ENCODE measurements at places on chromosomes 6 and 20.

DNA sequence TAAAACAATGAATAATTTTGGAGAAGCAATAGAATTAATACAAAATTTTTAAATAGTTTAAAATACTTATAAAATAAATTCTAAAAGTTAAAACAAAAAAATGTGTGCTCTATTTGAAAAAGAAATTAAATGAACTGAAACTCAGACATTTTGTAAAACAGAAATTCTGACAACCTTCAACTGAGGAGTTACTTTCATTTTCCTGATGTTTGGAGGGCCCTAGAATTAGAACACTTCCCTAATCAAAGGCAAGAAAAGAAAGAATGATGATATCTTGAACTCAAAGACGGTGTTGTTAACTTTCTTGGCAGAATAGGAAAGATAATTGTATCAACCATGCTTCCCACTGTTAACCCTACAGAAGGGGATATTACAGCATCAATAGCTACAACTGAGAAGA lies 27.9 kb downstream of the SNX14 start:
- DNase-seq = no peak

- no peak for DNase-seq
Measured at GRCh38 chr20:44644667-44645131, 6.8 kb downstream of the ADA start.

- DNase-seq = peak; percentile 12
Measured at GRCh38 chr6:138520463-138520862, 21.2 kb upstream of the NHSL1 start.

DNA sequence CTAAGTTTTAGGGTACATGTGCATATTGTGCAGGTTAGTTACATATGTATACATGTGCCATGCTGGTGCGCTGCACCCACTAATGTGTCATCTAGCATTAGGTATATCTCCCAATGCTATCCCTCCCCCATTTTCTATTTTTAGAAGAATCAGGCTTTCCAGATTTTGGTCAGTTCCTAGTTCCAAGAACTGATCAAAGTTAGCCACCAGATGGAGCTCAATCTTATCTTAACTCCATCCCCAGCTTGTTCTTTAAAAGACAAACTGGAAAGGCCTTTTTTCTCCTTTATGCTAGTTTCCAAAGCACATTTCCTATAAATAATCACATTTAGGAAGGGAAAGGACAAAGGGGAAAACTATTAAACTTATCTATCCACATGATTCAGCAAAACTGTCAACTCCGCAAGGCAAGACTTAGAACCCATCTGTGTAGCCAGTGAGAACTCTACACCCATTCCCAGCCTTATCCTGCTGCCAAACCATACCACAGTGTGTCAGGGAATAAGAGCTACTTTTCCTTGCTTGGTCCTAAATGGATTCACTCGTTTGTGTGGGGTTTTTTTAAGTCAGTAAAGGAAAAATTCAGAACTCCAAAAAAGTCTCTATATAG lies 22.8 kb upstream of the KHDC1 start:
- DNase-seq = peak; percentile 12

GRCh38 chr6:162409741-162410691 lies 317.6 kb downstream of the PRKN start:
- no peak for DNase-seq

- no peak for DNase-seq
Measured at GRCh38 chr20:17904027-17904426, 64.6 kb downstream of the SNX5 start.

- DNase-seq = no peak
Measured at GRCh38 chr6:92181347-92181746, 1238.0 kb downstream of the EPHA7 start.

GRCh38 chr6:83600459-83600858 lies 88.1 kb downstream of the PRSS35 start:
- no peak for DNase-seq

DNA sequence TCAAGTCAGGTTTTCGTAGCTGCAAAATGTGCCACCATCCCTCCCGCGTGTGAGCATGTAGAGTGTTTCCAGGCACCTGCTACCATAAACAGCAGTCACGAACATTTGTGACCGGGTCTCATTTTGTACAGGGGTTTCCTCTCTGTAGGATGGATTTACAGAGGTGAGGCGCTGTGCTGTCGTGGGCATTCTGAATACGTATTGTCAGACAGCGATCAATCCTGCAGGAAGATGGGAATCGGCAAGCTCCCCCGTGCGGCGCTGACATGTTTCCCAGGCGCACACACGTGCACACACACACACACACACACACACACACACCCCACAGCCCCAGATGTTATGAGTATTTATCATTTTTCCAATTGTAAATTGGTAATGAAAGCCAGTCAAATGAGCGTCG lies 15.8 kb downstream of the ANKRD60 start:
- DNase-seq = no peak

GRCh38 chr20:7981374-7981773 lies 38.2 kb downstream of the TMX4 start:
- no peak for DNase-seq

DNA sequence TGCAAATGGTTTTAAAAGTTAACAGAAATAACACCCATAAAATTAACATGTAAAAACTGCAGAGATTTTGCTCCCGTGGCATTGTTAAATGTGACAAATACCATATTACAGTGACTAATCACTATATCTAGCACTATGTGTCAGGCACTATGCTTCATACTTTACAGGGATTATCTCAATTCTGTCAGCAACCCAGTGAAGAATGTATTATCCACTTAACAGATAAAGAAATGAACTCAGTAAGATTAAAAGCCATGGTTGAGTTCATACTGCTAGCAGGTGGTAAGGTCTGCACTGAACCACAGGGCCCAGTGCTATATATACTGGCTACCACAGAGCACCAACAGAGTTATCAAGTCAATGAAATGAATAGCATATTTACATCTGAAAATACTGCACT lies 65.4 kb downstream of the RWDD2A start:
- no peak for DNase-seq

GRCh38 chr20:45782890-45783289 lies 8.8 kb downstream of the WFDC3 start:
- DNase-seq = no peak

DNA sequence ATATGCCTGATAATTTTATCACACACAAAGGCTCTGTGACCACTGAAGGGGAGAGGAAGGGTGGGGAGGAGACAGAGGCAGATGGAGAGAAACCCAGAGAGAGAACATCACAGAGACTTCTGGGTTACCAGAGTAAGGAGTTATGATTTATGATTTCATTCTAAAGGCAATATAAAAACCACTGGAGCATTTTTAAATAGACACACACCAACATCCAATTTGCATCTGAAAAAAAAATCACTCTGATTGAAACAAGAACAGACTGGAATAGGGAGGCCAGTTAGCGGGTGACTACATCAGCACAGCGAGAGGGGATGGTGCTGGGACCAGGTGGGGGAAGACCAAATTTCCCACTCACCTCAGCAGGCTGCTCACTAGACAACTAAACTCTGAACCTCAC lies 104.8 kb downstream of the AGPAT4 start:
- DNase-seq = no peak

GRCh38 chr6:106874481-106874880 lies 100.0 kb downstream of the CD24 start:
- DNase-seq = no peak

DNA sequence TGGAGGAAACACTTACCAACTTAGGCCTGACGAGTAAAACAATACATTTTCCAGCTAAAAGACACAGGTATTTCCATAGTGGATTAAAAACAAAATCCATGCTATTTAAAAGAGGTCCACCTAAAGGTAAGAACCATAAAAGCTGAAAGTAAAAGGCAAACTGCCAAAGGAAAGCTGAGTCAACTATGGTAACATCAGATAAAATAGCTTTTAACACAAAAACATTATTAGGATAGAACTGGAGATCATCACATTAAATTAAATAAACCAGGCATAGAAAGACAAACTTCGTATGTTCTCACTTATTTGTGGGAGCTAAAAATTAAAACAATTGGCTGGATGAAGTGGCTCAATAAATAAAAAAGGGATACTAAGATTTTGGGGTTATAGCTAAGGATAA lies 166.8 kb upstream of the SLC22A16 start:
- DNase-seq = no peak

DNA sequence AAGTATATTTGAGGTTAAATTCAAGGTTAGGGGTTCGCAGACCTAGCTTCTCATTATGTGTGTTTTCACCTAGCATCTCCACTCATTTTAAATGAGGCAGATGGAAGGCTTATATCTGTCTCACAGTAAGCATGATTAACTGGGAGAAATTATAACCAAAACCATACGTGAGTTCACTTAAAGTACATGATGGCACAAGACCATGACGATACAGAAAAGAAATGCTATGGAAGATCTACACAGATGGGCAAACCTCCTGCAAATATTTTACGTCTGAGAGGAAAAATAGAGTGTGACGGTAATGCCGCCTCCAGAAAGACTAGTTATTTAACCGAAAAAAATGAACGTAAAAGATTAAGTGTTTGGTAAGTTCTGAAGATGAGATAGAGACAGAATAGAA lies 337.8 kb downstream of the FARS2 start:
- no peak for DNase-seq

GRCh38 chr6:108742041-108742440 lies 106.2 kb upstream of the ARMC2 start:
- DNase-seq = no peak

DNA sequence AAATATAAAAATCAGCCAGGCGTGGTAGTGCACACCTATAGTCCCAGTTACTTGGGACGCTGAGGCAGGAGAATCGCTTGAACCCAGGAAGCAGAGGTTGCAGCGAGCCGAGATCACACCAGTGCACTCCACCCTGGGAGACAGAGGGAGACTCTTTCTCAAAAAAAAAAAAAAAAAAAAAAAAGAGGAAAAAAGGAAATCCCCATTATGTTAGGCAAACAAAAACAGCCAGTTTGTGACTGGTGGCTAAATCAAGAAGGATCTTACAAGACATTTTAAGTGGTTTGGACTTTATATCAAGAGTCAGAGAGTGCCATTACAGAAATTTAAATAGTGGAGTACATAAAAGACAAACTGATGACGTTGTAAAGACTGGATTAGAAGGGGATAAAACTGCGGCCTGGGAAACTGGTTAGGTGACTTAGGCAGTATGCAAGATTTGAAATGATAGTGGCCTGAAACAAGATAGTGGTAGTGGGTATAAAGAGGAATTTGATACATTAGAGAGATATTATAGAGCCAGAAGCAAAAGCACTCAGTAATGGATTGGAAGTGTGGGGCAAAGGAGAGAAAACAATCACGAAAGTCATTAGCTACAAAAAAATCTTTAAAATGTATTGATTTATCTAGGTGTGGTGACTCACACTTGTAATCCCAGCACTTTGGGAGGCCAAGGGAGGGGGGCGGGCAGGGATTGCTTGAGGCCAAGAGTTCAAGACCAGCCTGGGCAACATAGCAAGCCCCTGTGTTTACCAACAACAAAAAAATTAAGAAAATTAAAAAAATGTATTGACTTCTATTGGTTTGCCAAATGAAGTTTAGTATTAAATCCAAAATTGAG lies 1.7 kb upstream of the MYO6 start:
- DNase-seq = no peak

DNA sequence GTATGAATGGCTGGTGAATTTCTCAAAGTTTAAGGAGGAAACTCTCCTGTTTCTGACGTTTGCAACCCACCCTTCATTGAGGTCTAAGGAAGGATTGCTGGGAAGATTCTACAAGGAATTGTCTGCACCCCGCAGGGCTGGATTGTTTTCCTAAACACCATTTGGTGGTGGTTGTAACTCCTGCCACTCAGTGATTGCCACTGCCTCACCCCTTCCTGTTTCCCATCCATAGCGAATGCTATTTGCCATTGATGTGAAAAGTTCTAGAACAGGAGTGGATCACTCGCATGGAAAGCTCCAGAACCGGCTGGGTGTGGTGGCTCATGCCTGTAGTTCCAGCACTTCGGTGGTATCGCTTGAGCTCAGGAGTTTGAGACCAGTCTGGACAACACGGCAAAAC lies 8.7 kb upstream of the DSP start:
- no peak for DNase-seq

DNA sequence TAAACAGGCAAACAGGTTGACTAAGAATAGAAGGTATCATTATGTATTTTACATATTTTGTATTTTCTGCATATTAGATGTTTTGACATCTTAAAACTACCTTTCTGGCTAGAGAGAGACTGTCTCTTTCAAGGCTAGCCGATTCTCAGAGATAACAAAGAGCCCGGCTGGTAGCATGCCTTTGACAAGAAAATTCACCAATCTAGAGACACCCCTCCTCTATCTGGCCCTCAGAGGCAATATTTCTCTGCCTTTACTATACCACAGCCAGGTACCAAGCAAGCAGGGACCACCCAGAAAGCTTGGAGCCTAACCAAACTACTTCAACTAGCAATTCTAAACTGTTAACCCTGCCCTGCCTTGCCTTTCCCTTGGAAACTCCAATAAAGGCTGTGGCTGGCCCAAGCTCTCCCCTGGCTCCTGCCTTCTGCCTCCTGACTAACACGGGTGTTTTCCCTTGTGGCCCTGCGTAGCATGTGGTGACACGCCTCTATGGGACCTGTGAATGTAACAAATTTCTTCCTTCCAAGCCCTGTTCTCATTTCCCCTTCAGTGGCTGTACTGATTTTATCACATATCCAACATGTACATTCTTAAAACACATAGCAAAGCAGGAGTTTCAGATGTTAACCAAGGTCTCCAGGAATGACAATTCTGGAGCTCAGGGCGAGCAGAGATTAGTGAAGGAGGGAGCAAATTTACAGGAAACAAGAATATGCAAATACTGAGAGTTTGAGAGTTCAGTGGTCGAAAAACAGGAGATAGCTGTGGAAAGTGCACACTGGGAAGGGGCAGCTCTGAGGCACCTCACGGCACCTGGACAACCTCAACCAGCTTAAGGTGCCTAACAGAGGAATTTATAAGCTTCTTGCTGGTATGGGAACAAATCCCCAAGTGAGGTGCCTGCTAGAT lies 120.8 kb downstream of the BACH2 start:
- DNase-seq = no peak

GRCh38 chr6:133097208-133097607 lies 143.9 kb upstream of the EYA4 start:
- DNase-seq = no peak

- DNase-seq = no peak
Measured at GRCh38 chr6:96898241-96898851, 655 bp upstream of the NDUFAF4 start.

DNA sequence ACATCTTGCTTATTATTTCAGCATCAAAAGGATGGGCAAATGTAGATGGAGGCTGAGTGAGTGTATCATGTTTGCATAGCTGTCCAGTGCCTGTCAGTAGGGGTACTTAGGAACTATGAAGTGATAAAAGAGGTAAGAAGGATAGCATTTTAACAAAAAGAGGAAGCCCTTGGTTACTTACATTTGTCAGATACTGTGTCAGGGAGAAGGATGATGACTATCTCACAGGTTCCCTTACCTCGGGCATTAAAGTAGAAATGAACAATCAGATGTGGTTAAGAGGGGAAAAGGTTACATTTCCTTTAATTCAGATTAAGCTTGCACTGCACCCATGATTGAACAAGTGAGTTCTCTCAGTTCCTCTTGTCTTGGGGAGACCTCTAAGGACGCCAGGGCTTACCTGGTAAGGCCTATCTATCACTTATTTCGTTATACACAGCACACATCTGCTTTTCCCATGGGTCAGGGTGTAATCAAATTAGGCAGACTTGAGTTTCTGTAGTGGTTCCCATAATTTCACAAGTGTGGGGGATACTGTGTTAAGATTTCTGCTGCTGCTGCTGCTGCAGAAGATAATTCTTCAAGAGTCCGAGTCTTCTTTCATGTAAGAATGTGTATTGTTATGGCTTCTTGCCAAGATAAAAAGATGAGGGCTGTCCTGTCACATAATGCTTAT lies 4.5 kb downstream of the FOXO3 start:
- no peak for DNase-seq

- no peak for DNase-seq
Measured at GRCh38 chr6:33189625-33190448, 2.4 kb downstream of the COL11A2 start.

GRCh38 chr20:37356961-37357371 lies 11.0 kb downstream of the SRC start:
- DNase-seq = no peak

All from NCI-H446 (cell line).